ENCODE measurements at places on chromosomes 4 and X.

DNA sequence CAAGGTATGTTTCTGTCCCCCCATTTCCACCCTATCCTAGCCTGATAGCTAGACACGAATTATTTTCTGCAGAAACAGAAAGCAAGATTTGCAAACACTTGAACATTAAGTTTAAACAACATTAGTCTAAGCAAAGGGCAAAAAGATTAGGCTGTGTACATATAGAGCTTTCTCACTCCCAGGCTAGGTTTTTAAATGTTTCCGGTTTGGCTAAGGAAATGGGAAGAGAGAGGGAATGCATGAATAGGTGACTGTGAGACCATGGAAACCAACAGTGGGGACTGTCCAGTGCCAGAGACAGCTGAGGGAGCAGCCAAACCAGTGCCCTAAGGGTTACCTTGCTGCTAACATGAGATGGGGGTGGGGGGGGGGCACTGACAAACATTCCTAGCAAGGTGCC, 242.7 kb downstream of the SCFD2 start:
- no peak for DNase-seq

DNA sequence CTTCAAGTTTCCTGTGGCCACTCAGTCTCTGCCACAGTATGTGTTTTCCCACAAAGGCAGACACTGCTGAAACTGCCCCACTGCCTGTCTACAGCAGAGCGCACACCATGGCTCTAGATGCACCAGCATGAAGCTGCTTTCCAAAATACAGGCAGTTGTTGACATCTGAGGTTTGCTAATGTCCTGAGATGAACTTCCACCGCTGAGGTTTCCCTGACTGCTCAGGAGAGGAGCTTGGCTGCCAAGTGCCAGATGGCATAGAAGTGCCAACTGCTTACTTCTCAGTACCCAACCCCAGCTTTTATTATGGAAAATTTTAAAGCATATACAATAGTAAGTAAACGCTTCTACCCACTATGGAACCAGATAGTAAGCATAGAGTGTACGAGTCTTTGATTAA, 61.0 kb upstream of the EXOC1L start:
- peak; percentile 25 for DNase-seq

GRCh38 chr4:180134091-180134866, 2108.9 kb upstream of the TENM3 start:
- DNase-seq: peak; percentile 15

DNA sequence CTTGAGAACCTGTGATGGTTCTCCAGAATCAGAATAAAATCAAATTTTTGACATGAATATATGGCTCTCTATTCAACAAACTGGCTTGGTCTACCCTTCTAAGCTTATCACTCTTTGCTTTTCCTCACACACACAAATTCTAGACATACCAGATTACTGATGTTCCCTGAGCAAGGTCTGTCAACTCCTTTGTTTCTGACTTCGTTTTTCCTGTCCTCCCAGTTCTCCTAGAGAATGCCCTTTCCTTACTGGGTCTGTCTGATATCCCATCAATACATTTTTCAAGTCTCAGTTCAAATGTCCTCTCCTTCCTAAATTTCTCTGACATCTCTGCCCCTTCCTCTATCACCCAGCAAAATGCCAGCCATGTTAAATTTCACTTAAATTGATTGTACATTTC, 202.1 kb upstream of the IGFBP7 start:
- DNase-seq: no peak

DNA sequence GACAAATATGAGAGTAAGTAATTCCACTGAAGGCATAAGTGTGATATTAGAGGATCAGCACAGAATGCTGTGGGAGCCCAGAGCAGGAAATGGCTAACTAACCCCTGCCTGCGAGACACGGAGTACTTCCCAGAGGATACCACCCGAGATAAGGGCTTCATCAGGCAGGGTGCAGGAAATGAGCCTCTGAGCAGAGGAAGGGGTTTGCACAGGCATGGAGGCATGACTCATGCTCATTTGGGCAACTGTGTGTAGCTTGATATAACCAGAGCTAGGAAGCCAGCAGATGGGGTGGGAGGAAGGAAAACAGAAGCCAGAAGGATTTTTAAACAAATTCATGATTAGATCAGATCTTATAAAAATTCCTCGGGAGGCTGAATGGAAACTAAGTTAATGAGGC, 70.0 kb upstream of the TSPAN5 start:
- DNase-seq: peak; percentile 33

- no peak for DNase-seq
These were observed 43.1 kb upstream of the FAM9C start for GRCh38 chrX:13087322-13088155.

DNA sequence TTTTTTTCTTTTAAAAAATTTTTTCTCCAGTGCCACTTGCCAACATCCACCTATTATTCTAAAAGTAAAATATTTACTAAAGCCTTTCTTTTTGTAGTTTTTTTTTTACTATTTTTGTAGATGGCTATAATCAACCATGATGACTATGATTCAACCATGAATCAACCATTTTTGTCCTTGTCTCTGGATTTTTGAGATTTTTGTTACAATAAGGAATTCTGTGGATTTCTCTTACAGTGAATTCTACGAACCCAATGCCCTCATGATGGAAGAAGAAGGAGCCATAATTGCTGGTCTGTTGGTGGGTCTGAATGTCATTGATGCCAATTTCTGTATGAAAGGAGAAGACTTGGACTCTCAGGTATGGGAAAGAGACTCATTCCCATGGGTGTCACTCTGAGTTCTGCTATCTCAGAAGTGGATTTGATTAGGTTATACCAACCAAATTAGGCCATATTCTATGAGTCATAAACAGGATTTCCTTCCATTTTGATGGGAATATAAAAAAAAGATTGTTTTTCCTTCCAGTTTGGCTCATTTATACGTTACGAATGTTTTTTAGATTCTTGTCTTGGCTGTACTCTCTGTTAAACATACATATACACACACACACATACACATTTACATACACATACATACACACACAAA, 46.7 kb downstream of the RUFY3 start:
- DNase-seq: no peak

GRCh38 chrX:13697455-13697854, 8.5 kb downstream of the RAB9A start:
- no peak for DNase-seq

- DNase-seq: no peak
These were observed 33.9 kb downstream of the KLHL15 start for GRCh38 chrX:23993012-23993633.

DNA sequence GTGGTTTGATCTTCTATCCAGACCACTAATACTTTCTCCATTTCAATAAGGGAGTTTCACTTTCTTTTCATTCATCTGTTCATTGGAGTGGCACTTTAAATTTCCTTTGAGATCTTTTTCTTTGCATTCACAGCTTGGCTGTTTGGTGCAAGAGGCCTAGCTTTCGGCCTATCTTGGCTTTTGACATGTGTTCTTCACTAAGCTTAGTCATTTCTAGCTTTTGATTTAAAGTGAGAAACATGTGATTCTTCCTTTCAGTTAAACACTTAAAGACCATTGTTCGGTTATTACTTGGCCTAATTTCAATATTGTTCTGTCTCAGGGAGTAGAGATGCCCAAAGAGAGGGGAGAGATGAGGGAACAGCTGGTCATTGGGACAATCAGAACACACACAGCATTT, 24.3 kb downstream of the CXCL13 start:
- DNase-seq: no peak

DNA sequence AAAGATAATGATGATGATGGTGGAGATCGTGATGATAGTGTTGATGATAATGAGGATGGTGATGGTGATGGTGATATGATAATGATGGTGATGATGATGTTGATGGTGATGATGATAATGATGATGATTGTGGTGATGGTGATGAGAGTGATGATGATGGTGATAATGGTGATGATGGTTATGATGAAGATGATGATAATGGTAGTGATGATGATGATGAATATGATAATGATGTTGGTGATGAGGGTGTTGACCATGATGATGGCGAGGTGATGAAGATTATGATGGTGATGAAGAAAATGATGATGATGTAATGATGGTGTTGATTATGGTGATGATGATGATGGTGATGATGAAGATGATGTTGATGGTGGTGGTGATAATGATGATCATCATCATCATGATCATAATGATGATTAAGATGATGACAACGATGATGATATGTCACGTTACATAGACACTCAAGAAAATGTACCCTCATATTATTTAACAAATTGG, 1106.4 kb downstream of the NLGN4X start:
- DNase-seq: no peak

DNA sequence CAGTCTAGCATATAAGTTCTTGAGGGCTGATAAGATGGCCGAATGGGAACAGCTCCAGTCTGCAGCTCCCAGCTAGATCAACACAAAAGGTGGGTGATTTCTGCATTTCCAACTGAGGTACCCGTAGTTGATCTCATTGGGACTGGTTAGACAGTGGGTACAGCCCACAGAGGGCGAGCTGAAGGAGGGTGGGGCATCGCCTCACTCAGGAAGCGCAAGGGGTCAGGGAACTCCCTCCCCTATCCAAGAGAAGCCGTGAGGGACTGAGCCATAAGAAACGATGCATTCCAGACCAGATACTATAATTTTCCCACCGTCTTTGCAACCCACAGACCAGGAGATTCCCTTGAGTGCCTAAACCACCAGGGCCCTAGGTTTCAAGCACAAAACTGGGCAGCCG, 109.0 kb downstream of the RPS6KA6 start:
- DNase-seq: peak; percentile 20

- no peak for DNase-seq
These were observed 53.6 kb downstream of the EVC2 start for GRCh38 chr4:5654791-5655190.

DNA sequence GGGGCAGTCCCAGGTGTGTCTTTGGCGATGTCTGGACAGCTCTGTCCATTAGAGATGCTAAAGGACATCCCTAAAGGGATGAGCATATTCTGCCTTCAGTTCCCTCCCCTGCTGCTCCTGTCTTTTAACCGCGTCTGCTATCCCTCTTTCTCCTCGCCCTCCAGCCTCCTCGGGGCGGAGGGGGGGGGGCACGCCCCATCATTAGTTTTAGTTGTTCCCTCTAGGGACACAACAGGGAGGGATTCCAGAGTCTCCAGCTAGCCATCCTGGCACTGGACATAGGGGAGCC, 1.1 kb downstream of the MSL3 start:
- no peak for DNase-seq

DNA sequence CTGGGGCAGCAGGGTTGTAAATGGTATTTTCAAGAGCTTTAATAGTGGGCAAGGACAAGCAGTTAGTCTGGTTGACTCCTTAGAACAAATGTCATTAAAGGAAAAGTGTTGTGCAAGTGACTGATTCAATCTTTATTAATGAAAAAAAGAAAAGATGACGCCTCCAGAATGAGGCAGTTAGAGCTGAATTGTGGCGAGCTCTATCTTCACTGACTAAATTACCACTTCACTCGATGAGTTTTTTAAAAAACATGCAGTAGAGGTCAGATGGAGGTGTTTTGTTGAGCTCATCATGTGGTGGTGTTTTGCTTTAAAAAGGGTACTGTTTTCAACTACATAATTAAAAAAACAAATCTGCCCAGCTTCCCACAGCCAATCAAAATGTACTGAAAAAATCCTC, 28.1 kb upstream of the TENM3 start:
- no peak for DNase-seq

- peak; percentile 43 for DNase-seq
These were observed 270.5 kb upstream of the GPC4 start for GRCh38 chrX:133685822-133686221.

DNA sequence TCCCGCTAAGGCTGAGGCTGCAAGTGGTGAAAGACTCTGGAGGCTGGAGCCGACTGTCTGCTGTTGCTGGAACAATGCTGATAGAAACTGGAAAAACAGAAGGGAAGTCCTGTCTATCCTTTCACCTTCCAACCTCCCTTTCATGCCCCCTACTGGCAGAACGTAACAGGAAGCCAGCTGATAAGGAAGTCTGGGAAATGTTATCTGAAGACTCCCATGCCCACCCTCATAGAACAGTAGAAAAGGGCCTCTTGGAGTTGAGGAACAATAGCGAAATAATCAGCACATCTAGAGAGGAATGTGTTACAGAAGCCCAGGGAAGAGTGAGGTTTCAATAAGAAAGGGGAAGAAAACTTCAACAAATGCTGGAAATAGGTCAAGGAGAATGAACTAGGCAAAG, 117.1 kb upstream of the DKK2 start:
- DNase-seq: no peak

- no peak for DNase-seq
These were observed 26.9 kb upstream of the GJB1 start for GRCh38 chrX:71195964-71196649.

GRCh38 chr4:153725136-153725830, 34.5 kb downstream of the RNF175 start:
- no peak for DNase-seq

DNA sequence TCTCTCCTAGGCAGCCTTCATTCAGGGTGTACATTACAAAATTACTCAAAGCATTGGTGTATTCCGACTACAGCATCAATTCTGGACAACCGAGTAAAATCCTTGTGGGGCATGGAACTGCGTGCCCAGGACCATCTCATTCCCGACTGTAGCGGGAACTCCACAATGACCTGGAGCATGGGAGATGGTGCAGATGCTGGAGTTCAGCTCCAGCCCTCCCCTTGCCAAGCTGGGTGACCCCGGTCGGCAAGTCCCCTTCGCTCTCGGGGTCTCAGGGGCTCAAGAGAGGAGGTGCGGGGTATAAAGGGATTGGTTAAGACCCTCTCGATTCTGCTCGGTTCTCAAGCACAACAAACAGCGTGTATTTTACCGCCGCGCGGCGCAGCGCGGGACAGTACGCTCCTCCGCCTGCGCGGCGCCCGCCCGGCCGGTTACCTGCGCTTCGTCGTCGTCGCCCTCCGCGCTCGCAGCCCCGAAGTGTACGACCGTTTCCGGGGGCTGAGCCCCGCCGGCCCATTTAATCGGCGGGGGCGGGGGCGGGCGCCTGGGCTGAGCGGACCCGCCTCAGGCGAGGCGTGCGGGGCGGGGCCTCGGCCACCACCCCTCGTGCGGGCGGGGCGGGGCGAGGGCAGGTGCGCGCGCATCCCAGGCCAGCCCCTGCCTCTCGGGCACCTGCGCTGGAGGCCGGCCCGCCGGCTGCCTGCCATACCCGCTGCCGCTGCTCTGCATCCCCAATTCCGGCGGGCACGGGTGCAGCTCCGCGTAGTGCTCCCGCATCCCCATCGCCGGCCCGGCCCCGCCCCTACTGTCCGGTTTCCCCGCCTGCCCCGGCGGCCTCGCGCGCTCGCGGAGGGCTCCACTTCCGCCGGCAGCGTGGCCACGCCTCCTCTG, at the start of gene G6PD:
TSS of gene G6PD (minus strand) at position 493 of the 891 bp plus-strand sequence. CDS start 691 bp downstream, outside the sequence.
- peak; percentile 88 for DNase-seq

DNA sequence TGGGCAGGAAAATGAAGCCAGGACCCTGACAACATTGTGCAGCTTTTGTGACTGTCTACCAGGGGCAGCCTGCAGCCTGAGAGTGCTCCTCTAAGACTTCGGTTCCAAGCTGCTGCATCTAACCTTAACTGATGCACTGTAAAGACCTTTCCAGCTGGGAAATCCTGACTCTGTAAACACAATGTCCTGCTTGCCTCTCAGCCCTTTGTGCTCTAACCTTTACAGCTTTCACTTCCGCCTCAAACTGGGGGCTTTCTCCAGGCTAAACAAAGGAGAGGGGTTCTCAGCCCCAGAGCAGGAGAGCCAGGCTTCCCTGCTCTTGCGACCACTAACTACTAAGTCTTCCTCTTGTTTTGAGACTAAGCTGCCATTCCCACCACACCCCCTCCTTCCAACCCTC, 19.3 kb upstream of the RASL11B start:
- no peak for DNase-seq

- no peak for DNase-seq
These were observed 109.9 kb downstream of the SH3RF1 start for GRCh38 chr4:169160825-169161224.

GRCh38 chrX:499870-500364, 113.2 kb upstream of the PPP2R3B start:
- DNase-seq: no peak

Measured in DMS53 (cell line).